ENCODE measurements at places on chromosomes 7 and 10. TPM values are rescaled to one million over a fixed set of nuclear protein-coding genes. Genes with fewer than 3 reads are reported as not detected.

LRRD1 gene
- not detected for total RNA-seq

LLCFC1 gene
- total RNA-seq: not detected

AP5Z1 gene
- 20.2 TPM for total RNA-seq

NPFFR1 gene
- total RNA-seq: not detected

SLC35G1 gene
- 7.0 TPM for total RNA-seq

MYL7 gene
- not detected for total RNA-seq

SEMA4G gene
- 10.5 TPM for total RNA-seq

ZNF467 gene
- 13.2 TPM for total RNA-seq

PWWP2B gene
- total RNA-seq: 46.5 TPM

MMD2 gene
- not detected for total RNA-seq

RPA3 gene
- total RNA-seq: 0.66 TPM

JAKMIP3 gene
- 0.33 TPM for total RNA-seq

TDRD1 gene
- total RNA-seq: 0.99 TPM

PTF1A gene
- 138 TPM for total RNA-seq

GPRIN2 gene
- 16.3 TPM for total RNA-seq

HYAL4 gene
- total RNA-seq: not detected

IL15RA gene
- total RNA-seq: 15.5 TPM

UPK3BL2 gene
- total RNA-seq: 7.5 TPM

HOXA11 gene
- not detected for total RNA-seq

CYP3A7 gene
- not detected for total RNA-seq

ARMS2 gene
- total RNA-seq: not detected

WNT16 gene
- not detected for total RNA-seq

EVX1 gene
- not detected for total RNA-seq

TBL2 gene
- 30.7 TPM for total RNA-seq

KAZALD1 gene
- 1.6 TPM for total RNA-seq

POM121 gene
- 22.1 TPM for total RNA-seq

TRIL gene
- 1.6 TPM for total RNA-seq

PLPP4 gene
- 0.78 TPM for total RNA-seq

PON1 gene
- total RNA-seq: 0.78 TPM

KRIT1 gene
- total RNA-seq: 150 TPM

CNPY1 gene
- not detected for total RNA-seq

DRGX gene
- total RNA-seq: not detected

FGFR2 gene
- 56.0 TPM for total RNA-seq

RBM20 gene
- total RNA-seq: 39.4 TPM

ZNF800 gene
- total RNA-seq: 23.7 TPM

MYO1G gene
- 3.3 TPM for total RNA-seq

UCMA gene
- not detected for total RNA-seq

OPN4 gene
- total RNA-seq: not detected

THSD7A gene
- 0.66 TPM for total RNA-seq

TACC2 gene
- total RNA-seq: 38.7 TPM

TMEM236 gene
- 0.52 TPM for total RNA-seq

TFPI2 gene
- 10.9 TPM for total RNA-seq

GBX1 gene
- total RNA-seq: not detected

VWC2 gene
- not detected for total RNA-seq

USP54 gene
- total RNA-seq: 25.4 TPM

CLCN1 gene
- not detected for total RNA-seq

STEAP1B gene
- total RNA-seq: not detected

CHAT gene
- total RNA-seq: not detected

GRID2IP gene
- 1.0 TPM for total RNA-seq

SH2B2 gene
- 1.0 TPM for total RNA-seq

GRM3 gene
- total RNA-seq: not detected

AMPH gene
- 14.2 TPM for total RNA-seq

SPDYE18 gene
- total RNA-seq: 6.6 TPM

NPM3 gene
- 8.3 TPM for total RNA-seq

All from body of pancreas (tissue), 4 donors.